ENCODE measurements at places on chromosomes 11 and 22.
A peak's percentile ranks its signal among the peaks of the same experiment; 100 is the strongest.

DNA sequence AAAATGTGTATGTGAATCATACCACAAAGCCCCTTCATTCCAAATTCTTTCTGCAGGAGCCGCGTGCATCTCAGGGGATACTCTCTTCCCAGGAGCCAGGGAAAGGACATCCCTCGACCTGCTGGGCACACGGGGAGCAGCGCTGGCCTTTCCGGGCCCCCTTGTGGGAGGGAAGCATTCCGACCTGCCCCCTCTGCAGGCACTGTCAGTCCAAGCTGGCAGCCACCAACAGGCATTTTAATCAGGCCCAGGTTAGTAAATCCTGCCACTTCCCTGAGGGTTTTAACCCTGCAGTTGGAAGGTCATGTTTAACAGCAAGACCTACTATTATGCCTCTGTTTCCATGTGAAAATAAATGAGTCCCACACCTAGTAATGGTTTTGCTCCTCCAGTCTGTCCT lies 391.5 kb downstream of the SHANK2 start:
- H3K36me3 ChIP-seq: peaks cover 5% of the 10 kb centered on the region
- no peaks in the 10 kb centered on the region for H3K27me3 ChIP-seq
- H3K4me3 ChIP-seq: no peak overlapping the region
- no peak overlapping the region for H3K27ac ChIP-seq

GRCh38 chr11:112523477-112523876 lies 262.8 kb upstream of the PLET1 start:
- H3K27me3 ChIP-seq: peaks cover 63% of the 10 kb centered on the region
- no peak for DNase-seq
- H3K4me1 ChIP-seq: no peaks in the 10 kb centered on the region

- peaks cover 35% of the 10 kb centered on the region for H3K36me3 ChIP-seq
- peak; percentile 93 for DNase-seq
- H3K4me1 ChIP-seq: peaks cover 25% of the 10 kb centered on the region
- H3K27ac ChIP-seq: peak overlapping the region; percentile 44
Measured at GRCh38 chr11:73308961-73309919, 1.2 kb downstream of the ARHGEF17 start.

GRCh38 chr11:132205006-132205405 lies 834.6 kb downstream of the NTM start:
- no peaks in the 10 kb centered on the region for H3K27me3 ChIP-seq
- no peaks in the 10 kb centered on the region for H3K36me3 ChIP-seq
- H3K4me1 ChIP-seq: no peaks in the 10 kb centered on the region
- H3K27ac ChIP-seq: no peak overlapping the region
- DNase-seq: no peak

DNA sequence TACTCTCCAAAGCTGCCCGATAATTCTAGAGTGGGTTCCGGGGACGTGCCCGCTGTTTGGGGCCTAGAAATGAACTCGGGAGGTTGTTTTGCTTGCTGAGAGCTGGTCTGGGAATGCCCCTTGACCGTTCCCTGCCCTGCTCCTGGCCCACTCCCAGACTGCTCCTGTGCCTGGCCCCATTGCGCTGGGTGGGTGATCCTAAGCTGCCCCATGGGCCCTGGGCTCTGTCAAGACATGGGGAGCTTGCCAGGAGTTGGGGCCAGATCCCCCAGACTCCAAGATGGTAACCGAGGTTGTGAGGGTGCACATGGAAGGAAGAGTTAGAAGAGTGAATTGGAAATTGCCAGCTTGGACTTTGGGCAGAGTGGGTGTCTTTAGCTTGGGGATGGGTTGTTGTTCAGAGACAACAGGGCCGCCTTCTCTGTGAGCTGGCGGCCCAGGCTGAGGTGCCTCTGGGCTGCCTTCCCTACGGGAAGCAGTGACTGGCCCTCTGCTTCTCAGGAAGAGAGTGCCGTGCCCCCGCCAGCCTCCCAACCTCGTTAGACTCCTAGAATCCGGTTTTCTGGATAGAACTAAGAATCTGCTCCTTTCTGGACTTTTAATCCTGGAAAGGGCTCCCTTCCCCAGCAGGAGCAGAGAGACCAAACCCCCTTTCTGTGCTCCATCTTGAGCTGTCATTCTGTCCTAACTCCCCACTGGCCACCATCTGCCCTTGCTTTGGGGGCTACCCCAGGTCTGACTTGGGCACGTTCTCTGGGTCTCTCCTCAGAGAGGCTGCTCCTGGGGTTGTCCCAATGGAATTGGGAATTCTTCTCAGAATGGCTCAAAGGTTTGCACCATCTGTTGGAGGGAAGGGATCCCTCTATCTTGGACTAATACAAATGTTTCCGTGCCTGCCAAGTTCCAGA lies 1.8 kb downstream of the ST3GAL4 start:
- H3K27ac ChIP-seq: no peak overlapping the region
- DNase-seq: no peak

DNA sequence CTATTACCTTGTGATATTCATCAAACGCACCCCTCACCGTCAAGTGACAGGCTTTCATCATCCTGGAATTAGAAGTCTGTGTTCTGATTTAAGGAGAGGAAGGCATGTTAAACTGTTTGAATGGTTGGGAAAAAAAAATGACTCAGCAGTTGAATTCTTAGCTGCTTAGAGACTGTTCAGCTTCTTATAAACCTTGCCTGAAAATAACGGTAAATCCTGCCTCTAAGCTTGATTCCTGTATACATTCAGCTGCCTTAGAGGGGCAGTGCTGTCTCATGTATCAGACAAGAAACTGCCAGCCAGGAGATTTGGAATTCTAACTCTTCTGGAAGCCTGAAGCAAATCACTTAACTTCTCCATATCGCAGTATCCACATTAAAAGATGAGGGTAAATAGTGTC lies 437.4 kb downstream of the JRKL start:
- H3K4me1 ChIP-seq: no peaks in the 10 kb centered on the region
- no peak overlapping the region for H3K27ac ChIP-seq
- H3K4me3 ChIP-seq: no peak overlapping the region
- DNase-seq: no peak
- no peaks in the 10 kb centered on the region for H3K36me3 ChIP-seq

- peak overlapping the region; percentile 92 for H3K4me3 ChIP-seq
- peak overlapping the region; percentile 100 for H3K27ac ChIP-seq
- no peak for DNase-seq
- peaks cover 19% of the 10 kb centered on the region for H3K4me1 ChIP-seq
- peaks cover 29% of the 10 kb centered on the region for H3K27me3 ChIP-seq
- peaks cover 29% of the 10 kb centered on the region for H3K36me3 ChIP-seq
Measured at GRCh38 chr11:76237000-76237649, 30.8 kb upstream of the WNT11 start.

DNA sequence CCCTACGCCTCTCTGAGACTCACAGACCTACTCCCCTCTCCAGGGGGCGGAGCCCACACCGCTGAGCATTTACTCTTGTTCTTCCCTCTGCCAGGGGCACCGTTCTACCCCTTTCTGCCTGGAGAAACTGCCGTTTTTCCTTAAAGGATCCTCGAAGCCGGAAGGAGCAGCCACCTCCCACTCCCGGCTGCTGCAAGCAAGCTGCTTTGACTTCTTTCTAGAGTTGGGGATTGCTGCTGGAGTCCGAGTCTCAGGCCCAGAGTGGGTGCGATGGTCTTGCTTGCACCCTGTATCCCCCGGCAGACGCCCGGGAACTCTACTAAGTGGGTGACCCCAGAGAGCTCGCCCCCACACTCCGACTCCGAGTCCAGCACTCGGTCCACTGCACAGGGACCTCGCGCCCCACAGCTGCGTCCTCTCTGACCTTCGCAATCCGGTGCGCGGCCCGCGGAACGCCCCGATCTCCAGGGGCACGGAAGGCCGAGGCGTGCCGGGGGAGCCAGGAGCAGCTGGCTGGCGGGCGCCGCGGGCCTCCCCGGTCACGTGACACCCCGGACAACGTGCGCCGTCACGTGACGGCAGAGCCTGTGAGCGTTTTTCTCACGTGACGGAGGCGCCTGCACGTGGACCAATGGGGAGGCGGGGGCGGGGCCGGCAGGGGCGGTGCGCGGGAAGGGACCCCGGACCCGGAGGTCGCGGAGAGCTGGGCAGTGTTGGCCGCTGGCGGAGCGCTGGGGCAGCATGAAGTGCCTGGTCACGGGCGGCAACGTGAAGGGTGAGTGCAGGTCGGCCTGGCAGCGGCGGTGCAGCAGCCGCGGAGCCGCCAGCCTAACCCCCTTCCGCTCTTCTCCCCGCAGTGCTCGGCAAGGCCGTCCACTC lies at the start of gene RAD9A:
Gene RAD9A, plus strand, starts transcription at position 683 of the 879 bp plus-strand sequence. Its CDS starts 59 bp downstream, at position 742.
- peaks cover 55% of the 10 kb centered on the region for H3K36me3 ChIP-seq
- no peaks in the 10 kb centered on the region for H3K27me3 ChIP-seq
- peak within 1 kb of the TSS; percentile 91 for H3K4me3 ChIP-seq
- peak within 1 kb of the TSS; percentile 73 for H3K27ac ChIP-seq

DNA sequence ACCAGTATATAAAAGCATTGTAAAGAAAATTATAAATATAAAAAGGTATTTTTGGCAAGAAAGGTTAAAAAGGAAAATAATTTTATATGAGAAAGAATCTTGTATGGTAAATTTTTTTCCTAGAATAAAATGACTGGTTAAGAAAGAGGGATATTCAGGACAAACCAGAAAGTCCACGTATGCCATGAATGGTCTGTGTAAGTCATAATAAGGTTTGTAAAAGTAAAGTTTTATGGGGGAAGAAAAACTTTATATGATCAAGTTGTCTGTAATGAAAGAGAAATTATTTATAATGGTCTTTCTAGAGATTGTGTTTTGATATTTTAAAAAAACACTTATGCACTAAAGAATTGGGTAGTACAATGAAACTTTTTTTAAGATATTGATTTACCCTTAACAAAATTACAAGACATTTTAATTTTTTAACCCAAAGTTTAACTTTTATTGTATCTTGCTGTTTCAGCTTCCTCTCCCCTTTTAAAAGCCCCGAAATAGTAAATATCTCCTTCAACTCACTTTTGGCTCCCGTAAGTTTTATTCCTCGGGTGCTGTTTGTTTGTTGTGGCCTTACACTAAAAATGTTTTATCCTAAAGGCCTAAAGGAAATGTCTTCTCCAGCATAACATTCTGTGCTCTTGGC lies 47.7 kb downstream of the AMOTL1 start:
- peaks cover 6% of the 10 kb centered on the region for H3K36me3 ChIP-seq
- H3K4me3 ChIP-seq: no peak overlapping the region
- no peaks in the 10 kb centered on the region for H3K27me3 ChIP-seq

DNA sequence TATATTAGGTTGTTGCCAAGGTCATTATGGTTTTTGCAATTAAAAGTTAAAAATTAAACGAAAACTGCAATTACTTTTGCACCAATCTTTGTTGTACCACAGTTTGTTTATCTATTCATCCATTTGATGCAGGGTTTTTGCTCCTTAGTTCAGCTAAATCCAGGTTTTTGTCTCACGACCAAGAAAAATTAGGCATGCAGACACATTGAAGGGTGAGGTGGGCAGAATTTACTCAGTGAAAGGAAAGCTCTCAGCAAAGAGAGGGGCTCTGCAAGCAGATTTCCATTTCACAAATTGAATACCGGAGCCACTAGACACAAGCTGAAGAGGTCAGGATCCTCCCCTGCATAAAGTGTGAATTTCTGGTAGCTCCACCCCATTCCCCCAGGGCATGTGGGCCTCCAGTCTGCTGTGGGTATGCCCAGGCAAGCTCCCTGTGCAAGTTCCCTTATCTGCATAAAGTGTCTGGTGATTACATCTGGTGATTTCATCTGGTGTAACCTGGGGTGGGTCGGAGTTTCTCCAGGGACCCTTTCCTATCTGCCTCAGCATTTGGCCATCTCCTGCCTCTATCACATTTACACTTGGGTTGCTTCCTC lies 33.3 kb downstream of the APOL6 start:
- H3K27ac ChIP-seq: no peak overlapping the region
- peaks cover 16% of the 10 kb centered on the region for H3K27me3 ChIP-seq
- H3K36me3 ChIP-seq: no peaks in the 10 kb centered on the region
- no peaks in the 10 kb centered on the region for H3K4me1 ChIP-seq
